NCI-H82 (cell line): ENCODE measurements at places on chromosomes 3 and 15.

DNA sequence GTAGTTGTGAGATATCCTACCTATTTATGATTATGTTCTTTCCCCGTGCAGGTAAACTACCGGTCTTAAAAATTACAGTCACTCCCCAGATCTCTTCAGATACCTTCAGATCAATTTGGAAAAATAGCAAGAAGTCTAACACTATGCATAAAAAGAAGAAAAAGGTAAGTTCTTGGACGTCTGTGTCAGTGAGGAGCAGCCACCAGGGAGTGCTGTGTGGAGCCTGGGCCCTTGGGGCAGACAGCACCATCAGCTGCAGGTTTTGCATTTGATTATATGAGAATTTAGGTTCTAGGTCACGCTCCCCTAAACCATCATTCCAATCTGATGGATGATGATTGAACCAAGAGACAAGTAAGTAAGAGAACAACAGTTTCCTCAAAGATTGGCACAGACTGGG is 8.9 kb upstream of the RNF7 start:
- peak; percentile 16 for DNase-seq

GRCh38 chr3:149963485-149963884 is 7.2 kb downstream of the PFN2 start:
- no peak for DNase-seq

DNA sequence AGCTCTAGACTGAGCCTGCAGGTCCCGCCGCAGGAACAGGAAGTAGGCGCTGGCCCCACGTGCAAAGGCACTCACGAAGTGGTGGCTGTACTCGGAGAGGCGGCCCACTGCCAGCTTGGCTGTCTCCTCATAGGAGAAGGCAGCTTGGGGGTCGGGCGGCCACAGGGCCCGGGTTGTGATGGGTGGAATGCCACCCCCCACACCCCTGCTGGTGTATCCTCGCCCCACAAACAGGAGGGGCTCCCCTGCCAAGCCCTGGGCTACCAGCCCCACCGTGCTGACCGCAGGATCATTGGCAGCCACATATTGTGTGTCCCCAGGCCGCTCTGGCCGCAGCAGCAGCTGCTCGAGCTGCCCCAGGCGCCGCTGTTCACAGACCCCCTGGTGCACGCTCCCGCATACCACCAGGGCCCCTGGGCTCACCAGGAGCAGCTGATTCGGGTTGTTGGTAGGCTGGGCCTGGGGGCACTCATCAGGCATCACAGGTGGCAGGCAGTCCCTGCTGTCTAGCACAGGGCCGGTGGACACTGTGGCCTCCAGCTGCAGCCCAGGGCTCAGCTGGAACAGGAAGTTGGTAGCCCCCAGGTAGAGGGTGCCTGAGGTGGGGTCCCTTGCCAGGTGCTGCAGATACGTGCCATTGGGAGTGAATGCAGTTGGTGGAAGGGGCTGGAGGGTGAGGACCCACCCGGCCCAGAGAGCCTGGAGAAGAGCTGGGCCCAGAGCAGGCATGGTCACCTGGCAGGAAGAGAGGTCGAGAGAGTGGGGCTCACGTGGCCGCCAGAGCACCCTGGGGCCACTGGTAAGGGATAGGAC is 5.8 kb downstream of the PLXNB1 start:
- DNase-seq, result no peak

DNA sequence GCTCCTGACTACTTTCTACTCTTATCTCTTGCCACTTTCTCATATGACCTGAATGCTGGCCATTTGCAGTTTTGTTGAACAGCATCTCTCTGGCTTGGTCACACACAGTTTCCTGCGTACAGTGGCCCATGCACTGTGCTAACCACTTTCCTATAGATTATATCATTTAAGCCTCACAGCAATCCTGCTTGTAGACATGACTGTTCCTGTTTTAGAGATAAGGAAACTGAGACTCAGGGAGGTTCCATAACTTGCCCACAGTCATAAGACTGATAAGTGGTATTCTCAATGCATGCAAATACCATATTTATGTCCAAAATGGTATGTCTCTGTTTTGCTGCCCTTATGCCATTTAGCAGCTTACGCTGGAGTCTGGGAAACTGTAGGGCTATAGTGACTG is 229.5 kb downstream of the NR1D2 start:
- no peak for DNase-seq

DNA sequence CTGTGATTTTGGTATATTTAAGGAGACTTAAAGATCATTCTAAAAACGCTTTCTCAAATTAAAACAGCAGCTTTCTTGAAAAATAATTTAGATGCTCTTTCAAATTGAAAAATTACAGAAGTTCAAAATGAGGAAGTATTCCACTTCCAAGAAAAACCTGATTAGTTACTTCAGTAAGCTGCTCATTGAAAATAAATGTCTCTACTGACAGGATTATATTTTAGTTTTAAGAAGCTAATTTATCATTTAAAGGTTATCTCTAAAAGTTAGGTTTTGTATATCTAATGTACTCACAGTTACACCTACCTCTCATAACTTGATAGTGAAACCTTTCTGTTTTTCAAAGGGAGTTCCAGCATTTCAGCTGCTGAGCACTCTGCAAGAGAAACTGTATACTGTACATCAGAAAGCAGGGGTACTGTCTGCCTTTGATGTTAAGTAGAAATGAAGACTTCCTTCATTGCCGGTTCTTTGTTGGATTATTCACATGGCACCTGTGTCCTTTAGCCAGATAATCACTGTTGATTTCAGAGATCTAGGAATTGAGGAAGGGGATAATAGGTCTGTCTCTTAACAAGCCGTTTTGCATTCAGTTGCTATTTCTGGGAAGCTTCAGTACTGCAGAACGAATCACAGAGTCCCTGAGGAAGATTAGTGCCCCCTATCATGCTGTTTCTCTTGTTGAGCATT is 161.6 kb downstream of the TCF12 start:
- peak; percentile 47 for DNase-seq

DNA sequence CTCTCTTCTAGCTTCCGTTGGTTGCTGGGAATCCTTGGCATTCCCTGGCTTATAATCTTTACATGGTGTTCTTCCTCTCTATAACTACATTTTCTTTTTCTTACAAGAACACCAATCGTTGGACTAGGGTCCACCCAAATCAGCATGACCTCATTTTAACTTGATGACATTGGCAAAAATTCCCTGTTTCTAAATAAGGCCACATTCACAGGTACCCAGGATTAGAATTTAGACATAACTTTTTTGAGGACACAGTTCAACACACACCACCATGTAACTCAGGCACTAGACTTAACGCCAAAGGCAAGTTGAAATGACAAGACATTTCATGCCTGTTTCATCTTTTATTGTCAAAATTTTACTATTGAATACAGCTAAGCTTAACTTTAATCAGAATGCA is 93.0 kb downstream of the NECTIN3 start:
- no peak for DNase-seq

DNA sequence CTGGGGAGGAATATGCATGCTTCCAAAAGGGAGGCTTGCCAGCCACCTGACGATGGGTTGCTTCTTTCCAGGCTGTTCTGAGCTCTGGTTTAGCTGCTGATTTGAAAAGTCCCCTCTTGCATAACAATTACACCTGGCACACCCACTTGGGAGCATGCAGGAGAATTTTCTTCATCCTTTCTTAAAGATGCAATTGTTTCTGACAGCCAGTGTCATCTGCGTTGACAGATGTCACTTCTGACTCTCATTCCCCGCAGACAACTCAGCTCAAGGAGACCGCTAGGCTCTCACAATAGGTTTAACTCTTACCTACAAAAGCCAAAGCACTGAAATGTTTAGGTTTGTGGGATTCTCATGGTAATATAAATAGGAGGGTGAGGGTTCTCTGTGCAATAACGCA is 185.6 kb upstream of the SYNPR start:
- DNase-seq, result peak; percentile 27

DNA sequence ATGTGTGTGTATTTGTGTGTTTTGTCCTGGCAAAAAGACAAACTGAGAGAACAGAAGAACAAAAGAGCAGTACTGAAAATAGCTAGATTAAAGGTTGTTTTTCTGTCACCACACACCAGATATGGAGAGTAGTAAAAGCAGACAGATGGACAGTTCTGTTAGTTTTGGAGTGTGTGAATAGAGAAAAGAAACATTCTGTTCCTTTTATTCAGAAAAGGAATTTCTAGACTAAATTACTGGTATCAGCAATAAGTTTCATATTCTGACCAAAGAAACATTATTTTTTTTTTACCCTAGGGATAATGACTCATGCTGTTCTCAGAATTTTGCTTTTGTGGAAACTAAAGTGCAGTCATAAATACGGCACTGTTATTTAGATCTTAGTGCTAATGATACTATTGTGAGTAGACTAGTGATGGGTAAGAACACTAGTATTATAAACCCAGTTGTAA is 32.9 kb downstream of the PIK3CA start:
- DNase-seq, result no peak

- DNase-seq, result no peak
Observed at GRCh38 chr15:89723031-89723430, 28.0 kb downstream of the MESP1 start.

DNA sequence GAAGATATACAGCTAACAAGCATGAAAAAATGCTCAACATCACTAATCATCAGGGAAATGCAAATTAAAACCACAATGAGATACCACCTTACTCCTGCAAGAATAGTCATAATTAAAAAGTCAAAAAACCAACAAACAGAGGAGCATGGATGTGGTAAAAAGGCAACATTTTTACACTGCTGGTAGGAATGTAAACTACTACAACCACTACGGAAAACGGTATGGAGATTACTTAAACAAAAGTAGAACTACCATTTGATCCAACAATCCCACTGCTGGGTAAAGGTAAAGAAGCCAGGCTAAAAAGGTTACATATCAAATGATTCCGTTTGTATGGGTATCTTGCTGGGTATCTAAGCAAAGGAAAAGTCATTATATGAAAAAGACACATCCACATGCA is 53.8 kb downstream of the STAG1 start:
- no peak for DNase-seq

GRCh38 chr15:88243895-88244787 is 12.4 kb downstream of the NTRK3 start:
- DNase-seq, result peak; percentile 69

GRCh38 chr15:38195191-38195901 is 57.3 kb upstream of the SPRED1 start:
- DNase-seq, result no peak

DNA sequence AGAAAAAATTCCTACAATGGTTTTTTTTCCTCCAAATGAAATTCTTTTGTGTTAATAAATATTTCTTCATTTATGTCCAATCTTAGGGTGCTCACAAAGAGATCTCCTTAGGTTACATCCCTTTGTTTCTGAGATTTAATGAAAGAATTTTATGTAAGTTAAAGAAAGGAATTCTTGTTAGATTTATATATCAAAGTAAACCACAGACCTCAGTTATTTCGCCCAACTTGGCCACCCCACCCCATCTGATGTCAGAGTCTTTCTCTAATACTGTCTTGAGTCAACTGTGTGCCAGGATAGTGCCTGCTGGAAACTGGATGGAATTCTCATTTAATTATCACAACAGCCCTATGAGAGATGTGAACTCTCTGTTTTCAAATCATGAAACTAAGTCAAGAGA is 259.9 kb downstream of the OPA1 start:
- DNase-seq, result no peak

- DNase-seq, result no peak
Observed at GRCh38 chr3:66812136-66812535, 186.0 kb upstream of the KBTBD8 start.

DNA sequence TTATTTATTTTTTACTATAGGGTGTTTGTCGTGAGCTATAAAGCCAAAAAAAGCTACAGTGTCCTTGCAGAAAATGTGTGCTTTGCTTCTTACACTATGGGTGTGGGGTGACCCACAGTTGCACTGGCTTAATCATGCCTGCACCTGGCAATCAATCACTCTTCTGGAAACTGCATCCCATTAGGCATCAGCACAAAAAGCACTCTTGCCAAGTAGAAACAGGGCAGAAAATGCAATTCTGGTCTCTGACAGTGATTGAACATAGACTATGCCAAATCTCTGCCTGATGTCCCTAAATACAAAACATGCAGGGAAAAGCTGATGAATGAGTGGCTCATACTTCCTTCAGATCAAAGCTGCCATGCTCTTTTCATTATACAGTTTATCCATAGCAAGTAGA is 30.4 kb upstream of the PLAAT1 start:
- peak; percentile 48 for DNase-seq
